ENCODE measurements at places on chromosomes 4 and X.

DNA sequence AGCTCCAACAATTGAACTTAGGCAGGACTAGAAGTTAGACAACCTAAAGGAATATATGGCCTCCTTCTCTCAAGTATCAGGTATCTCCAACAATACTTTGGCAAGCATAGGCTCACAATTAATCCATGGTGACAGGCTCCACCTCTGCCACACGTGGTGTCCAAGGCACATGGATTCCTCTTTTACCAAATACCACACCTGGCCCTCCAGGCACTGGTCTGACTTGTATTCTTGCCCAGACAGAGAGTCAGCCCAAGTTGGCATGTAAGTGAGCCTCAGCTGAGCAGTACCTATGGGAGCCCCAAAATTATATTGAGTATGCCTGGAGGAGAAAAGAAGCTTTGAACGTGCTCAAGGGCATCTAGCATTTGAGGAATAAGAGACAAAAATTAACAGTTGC is 19.6 kb downstream of the SRPX2 start:
- H3K27me3 ChIP-seq = no peaks in the 10 kb centered on the region
- no peaks in the 10 kb centered on the region for H3K4me1 ChIP-seq
- no peak overlapping the region for H3K27ac ChIP-seq
- no peaks in the 10 kb centered on the region for H3K36me3 ChIP-seq

DNA sequence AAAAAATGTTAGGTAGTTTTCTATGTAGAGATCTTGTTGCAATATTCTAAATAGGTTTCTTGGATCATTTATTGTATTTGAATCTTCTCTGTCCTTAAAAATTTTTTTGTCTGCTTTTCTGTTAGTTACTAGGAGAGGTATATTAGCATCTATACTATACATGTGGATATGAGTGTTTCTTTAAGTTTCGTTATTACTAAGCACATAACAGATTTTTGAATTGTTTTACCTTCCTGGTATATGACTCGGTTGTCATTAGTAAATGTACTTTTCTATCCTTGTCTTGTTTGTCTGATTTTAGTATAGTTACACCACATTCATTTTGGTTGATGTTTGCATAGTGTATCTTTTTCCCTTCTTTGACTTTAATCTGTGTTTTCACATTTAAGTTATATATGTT is 20.2 kb downstream of the PYURF start:
- peaks cover 16% of the 10 kb centered on the region for H3K4me1 ChIP-seq
- H3K27me3 ChIP-seq = no peaks in the 10 kb centered on the region
- peaks cover 69% of the 10 kb centered on the region for H3K36me3 ChIP-seq
- no peak for DNase-seq
- peak overlapping the region; percentile 17 for H3K27ac ChIP-seq
- H3K4me3 ChIP-seq = no peak overlapping the region

DNA sequence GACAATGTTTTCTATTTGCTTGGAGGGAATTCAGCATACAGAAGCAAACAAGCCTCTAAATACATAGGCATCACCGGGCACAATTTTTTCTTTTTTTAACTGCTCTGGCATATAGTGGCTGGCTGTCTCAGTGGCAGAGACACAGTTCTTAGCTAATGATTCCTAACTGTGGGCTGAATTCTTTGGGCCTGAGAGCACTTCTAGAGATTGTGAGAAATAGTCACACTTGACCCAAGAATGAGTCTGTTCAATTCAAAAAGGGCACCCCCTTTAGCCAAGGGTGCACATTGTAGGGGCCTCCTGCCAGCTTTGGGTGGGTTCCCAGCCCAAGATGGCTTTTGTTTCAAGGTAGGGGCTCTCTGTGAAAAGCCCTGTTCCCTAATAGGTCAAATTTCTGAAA is 345.7 kb downstream of the ARHGAP10 start:
- H3K27ac ChIP-seq = no peak overlapping the region
- no peaks in the 10 kb centered on the region for H3K4me1 ChIP-seq
- no peak overlapping the region for H3K4me3 ChIP-seq
- H3K27me3 ChIP-seq = no peaks in the 10 kb centered on the region
- peaks cover 54% of the 10 kb centered on the region for H3K36me3 ChIP-seq

GRCh38 chr4:169231647-169232262 is 39.0 kb downstream of the SH3RF1 start:
- H3K27ac ChIP-seq = no peak overlapping the region
- H3K4me3 ChIP-seq = no peak overlapping the region
- peaks cover 9% of the 10 kb centered on the region for H3K27me3 ChIP-seq
- no peak for DNase-seq
- H3K4me1 ChIP-seq = no peaks in the 10 kb centered on the region

DNA sequence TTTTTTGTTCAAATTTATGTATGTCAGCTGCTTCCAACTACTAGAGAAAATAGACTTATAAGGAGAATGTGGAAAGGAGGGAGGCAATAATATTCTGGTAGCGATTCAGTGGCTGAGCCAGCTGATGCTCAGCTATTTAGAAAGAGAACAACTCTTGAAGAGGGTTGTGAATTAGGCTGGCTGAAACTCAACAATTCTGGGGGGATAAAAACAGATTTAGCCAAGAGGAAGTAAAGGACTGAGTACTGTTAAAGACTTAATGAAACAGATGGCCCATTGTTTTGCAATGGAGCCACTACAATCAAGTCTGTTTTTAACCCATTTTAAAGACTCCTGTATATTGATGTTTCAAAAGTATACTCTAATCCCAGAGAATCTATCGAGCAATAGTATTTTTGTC is 1058.9 kb downstream of the C4orf33 start:
- no peaks in the 10 kb centered on the region for H3K36me3 ChIP-seq
- DNase-seq = no peak
- H3K27me3 ChIP-seq = no peaks in the 10 kb centered on the region

GRCh38 chrX:97398030-97398551 is 514.4 kb downstream of the RPA4 start:
- H3K4me3 ChIP-seq = peak overlapping the region; percentile 32
- no peaks in the 10 kb centered on the region for H3K36me3 ChIP-seq
- no peak for DNase-seq
- peak overlapping the region; percentile 83 for H3K27ac ChIP-seq
- no peaks in the 10 kb centered on the region for H3K27me3 ChIP-seq

- H3K27me3 ChIP-seq = peaks cover 37% of the 10 kb centered on the region
- no peak for DNase-seq
- peaks cover 34% of the 10 kb centered on the region for H3K4me1 ChIP-seq
- no peak overlapping the region for H3K4me3 ChIP-seq
These were observed 6.5 kb downstream of the RGS12 start for GRCh38 chr4:3299122-3299975.

- no peaks in the 10 kb centered on the region for H3K4me1 ChIP-seq
- H3K36me3 ChIP-seq = peaks cover 8% of the 10 kb centered on the region
- no peak overlapping the region for H3K27ac ChIP-seq
- no peak for DNase-seq
- no peaks in the 10 kb centered on the region for H3K27me3 ChIP-seq
These were observed 147.9 kb downstream of the LRBA start for GRCh38 chr4:150867148-150867547.

DNA sequence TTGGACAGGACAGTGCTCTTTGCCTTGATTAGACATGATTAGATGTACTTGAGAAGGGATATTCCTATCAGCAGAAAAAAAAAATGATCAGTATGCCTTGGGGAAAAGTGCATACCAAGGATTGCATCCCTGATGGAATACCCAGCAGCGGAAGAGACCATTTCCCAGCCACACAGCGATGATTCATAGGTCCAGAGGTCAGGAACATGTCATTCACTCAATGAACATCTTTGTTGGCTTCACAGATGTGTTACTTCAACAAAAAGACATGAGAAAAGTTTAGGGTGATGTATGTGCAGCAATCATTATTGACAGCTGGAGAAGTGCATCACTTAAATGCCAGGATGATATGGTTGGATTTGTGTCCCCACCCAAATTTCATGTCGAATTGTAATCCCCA is 293.5 kb downstream of the ZNF674 start:
- no peaks in the 10 kb centered on the region for H3K4me1 ChIP-seq
- DNase-seq = no peak
- no peaks in the 10 kb centered on the region for H3K36me3 ChIP-seq
- no peaks in the 10 kb centered on the region for H3K27me3 ChIP-seq
- no peak overlapping the region for H3K4me3 ChIP-seq
- H3K27ac ChIP-seq = no peak overlapping the region

- H3K4me3 ChIP-seq = no peak overlapping the region
- H3K27ac ChIP-seq = no peak overlapping the region
- H3K4me1 ChIP-seq = no peaks in the 10 kb centered on the region
These were observed 50.2 kb upstream of the SPRY1 start for GRCh38 chr4:123346330-123346940.

GRCh38 chr4:6873792-6874461 is 35.7 kb upstream of the TBC1D14 start:
- H3K27ac ChIP-seq = no peak overlapping the region
- peaks cover 4% of the 10 kb centered on the region for H3K4me1 ChIP-seq
- no peak overlapping the region for H3K4me3 ChIP-seq
- no peaks in the 10 kb centered on the region for H3K27me3 ChIP-seq
- DNase-seq = peak; percentile 82
- H3K36me3 ChIP-seq = peaks cover 32% of the 10 kb centered on the region

DNA sequence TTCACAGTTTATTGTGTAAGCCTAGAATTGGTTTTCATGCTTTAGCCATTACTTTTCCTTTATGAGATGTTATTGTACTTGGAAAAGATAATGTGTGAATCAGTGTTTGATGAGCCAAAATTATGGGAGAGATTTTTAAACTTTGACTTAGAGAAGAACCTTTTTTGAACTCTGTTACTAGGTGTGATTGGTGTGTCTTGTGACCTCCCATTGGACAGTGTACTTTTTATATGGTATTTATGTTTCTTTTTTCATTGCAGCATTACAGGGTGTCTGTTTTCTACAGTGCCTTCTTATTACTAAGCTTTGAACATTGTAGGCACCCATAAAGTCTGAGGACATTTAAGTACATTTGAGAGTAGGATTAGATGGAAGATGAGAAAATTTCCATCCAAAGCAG is 91.1 kb downstream of the SLC4A4 start:
- no peak overlapping the region for H3K27ac ChIP-seq
- no peaks in the 10 kb centered on the region for H3K4me1 ChIP-seq
- no peak for DNase-seq
- H3K27me3 ChIP-seq = no peaks in the 10 kb centered on the region

- no peaks in the 10 kb centered on the region for H3K36me3 ChIP-seq
- no peaks in the 10 kb centered on the region for H3K4me1 ChIP-seq
- H3K4me3 ChIP-seq = no peak overlapping the region
- DNase-seq = no peak
- H3K27me3 ChIP-seq = no peaks in the 10 kb centered on the region
These were observed 62.6 kb downstream of the DDX53 start for GRCh38 chrX:23062359-23062758.

GRCh38 chr4:38985410-38986100 is 46.7 kb downstream of the TMEM156 start:
- peak overlapping the region; percentile 50 for H3K4me3 ChIP-seq
- no peak for DNase-seq
- peak overlapping the region; percentile 77 for H3K27ac ChIP-seq
- no peaks in the 10 kb centered on the region for H3K27me3 ChIP-seq
- peaks cover 73% of the 10 kb centered on the region for H3K36me3 ChIP-seq
- H3K4me1 ChIP-seq = peaks cover 74% of the 10 kb centered on the region

GRCh38 chr4:180832073-180832472 is 1411.1 kb upstream of the TENM3 start:
- no peak overlapping the region for H3K4me3 ChIP-seq
- no peaks in the 10 kb centered on the region for H3K4me1 ChIP-seq
- DNase-seq = no peak
- no peak overlapping the region for H3K27ac ChIP-seq
- H3K36me3 ChIP-seq = no peaks in the 10 kb centered on the region

DNA sequence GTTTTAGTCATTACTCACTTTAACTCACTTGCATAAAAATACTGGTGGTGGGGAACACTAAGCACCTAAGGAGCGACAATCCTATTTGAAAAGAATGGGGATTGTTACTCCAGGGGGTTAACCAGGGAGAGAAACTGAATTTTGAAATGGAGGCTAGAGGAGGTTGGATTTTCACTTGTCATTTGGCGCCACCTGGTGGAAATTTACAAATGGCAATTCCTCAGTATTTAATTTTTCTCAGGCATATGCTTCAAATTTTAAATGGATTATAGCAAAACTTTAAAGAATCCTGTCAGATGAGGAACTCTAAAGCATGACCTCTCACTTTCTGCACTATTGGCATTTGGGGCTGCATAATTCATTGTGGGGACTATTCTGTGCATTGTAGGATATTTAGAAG is 2.7 kb upstream of the GEMIN8 start:
- no peak overlapping the region for H3K4me3 ChIP-seq
- DNase-seq = peak; percentile 56
- H3K27me3 ChIP-seq = peaks cover 15% of the 10 kb centered on the region
- peaks cover 2% of the 10 kb centered on the region for H3K36me3 ChIP-seq
- H3K4me1 ChIP-seq = peaks cover 39% of the 10 kb centered on the region

- H3K36me3 ChIP-seq = no peaks in the 10 kb centered on the region
- no peak overlapping the region for H3K27ac ChIP-seq
- H3K4me3 ChIP-seq = no peak overlapping the region
- DNase-seq = no peak
- H3K27me3 ChIP-seq = peaks cover 9% of the 10 kb centered on the region
These were observed 83.5 kb upstream of the AP1S2 start for GRCh38 chrX:15938072-15938471.

Data from activated CD4-positive, alpha-beta memory T cell treated with anti-CD3 and anti-CD28 coated beads, Interleukin-2, amount 10 ng/mL, durations not matched to agents 7 days and 5 days (primary cell).